ENCODE measurements at places on chromosomes 16 and 17. TPM values are rescaled to one million over a fixed set of nuclear protein-coding genes. Genes with fewer than 3 reads are reported as not detected.

GRCh38 chr16:57479976-57480753, 6.1 kb downstream of the DOK4 start:
- DNase-seq = peak; percentile 55

DNA sequence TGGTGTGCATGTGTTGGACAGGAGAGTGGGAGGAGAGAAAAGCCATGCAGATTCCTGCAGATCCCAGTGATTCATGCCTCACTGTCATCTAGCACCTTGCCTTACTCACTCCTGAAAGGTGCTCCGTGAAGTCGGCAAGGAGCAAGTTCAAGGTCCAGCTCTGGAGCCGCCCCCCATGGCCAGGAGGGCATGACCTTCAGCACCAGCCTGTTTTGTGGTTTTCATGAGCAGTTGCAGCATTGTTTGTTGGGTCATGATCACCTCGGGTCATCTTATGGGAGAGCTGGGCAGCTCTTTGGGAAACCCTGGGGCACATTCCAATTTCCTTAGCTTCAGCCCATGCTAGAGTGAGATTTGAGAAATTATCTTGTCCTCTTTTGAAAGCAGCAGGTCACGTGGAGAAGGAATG, 137.5 kb upstream of the IRX3 start:
- no peak for DNase-seq

SLC12A3 gene
- polyA plus RNA-seq = 0.04 TPM

CRHR1 gene
- polyA plus RNA-seq = 0.10 TPM

NPIPA7 gene
- 10.5 TPM for polyA plus RNA-seq

TMEM100 gene
- polyA plus RNA-seq = 15.6 TPM

EPN3 gene
- polyA plus RNA-seq = 6.2 TPM

Data from ovary (tissue), 10 donors.